ENCODE measurements at places on chromosomes 16 and 17. TPM values are rescaled to one million over a fixed set of nuclear protein-coding genes. Genes with fewer than 3 reads are reported as not detected.

The TLCD2 gene
- total RNA-seq: 20.2 TPM

The MAF gene
- total RNA-seq: 194 TPM

GRCh38 chr16:3952737-3953131 is 72.2 kb upstream of the CREBBP start:
- H3K27me3 ChIP-seq: no peaks in the 10 kb centered on the region
- H3K4me3 ChIP-seq: no peak overlapping the region
- no peak overlapping the region for H3K27ac ChIP-seq

The DBF4B gene
- total RNA-seq: 16.5 TPM

The MAP2K6 gene
- 19.0 TPM for total RNA-seq

The C17orf67 gene
- 1.7 TPM for total RNA-seq

- no peaks in the 10 kb centered on the region for H3K27me3 ChIP-seq
- H3K4me1 ChIP-seq: no peaks in the 10 kb centered on the region
- DNase-seq: no peak
- no peak overlapping the region for H3K27ac ChIP-seq
Measured at GRCh38 chr17:68127914-68128313, 92.4 kb downstream of the KPNA2 start.

The SLC35G3 gene
- total RNA-seq: not detected

- no peak for DNase-seq
- H3K27me3 ChIP-seq: no peaks in the 10 kb centered on the region
- H3K36me3 ChIP-seq: no peaks in the 10 kb centered on the region
- no peak overlapping the region for H3K4me3 ChIP-seq
Measured at GRCh38 chr17:11618861-11619566, 20.7 kb downstream of the DNAH9 start.

DNA sequence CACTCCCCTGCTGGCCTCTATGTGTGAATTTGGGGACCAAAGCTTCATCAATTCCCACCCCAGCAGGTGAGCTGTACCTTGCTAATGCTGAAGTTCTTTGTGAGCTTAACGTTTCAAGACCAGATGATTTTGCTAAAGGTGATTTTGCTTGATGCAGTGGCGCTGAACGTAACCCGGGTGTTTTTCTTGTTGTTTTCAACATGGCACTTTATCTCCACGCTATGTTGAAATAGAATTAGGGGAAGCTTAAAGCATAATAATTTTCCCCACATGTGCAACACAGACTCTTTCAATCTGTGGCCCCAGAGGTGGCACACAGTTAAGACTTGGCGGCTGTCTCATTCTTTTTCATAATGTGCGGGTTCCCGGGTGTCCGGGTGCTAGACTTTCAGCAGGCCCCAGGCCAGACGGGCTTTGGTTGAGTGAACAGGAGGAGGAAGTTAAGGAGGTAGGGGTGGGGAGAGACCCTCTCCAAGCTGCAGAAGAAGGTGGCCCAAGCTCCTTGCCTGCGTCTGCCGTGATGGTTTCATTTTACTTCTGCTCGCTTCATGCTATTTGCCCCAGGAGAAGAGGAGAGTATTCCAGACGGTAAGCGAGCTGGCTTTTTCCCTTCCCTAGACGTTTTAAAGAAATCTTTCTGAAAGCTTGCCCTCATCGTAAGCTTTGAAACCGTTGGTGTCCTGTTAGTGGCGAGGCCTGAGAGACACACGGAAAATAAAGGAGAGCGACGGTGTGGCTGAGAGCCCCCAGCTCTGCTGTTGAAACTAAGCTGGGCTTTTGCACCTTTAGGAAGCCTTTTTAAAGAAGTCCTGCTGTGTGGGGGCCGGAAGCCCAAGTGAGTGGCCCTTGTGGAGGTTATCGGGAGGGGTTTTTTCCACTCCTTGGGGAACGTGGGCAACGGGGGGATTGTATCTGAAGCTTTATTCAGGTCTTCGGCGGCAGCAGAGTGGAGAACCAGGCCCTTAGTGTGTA is 4.2 kb downstream of the FOXC2 start:
- peaks cover 8% of the 10 kb centered on the region for H3K4me1 ChIP-seq
- H3K36me3 ChIP-seq: no peaks in the 10 kb centered on the region
- H3K27ac ChIP-seq: no peak overlapping the region
- H3K27me3 ChIP-seq: no peaks in the 10 kb centered on the region
- no peak overlapping the region for H3K4me3 ChIP-seq
- DNase-seq: no peak

The CACNG4 gene
- 0.40 TPM for total RNA-seq

The CDH15 gene
- total RNA-seq: not detected

The CHD9NB gene
- 2.4 TPM for total RNA-seq

- no peak overlapping the region for H3K27ac ChIP-seq
- H3K4me3 ChIP-seq: no peak overlapping the region
- H3K27me3 ChIP-seq: no peaks in the 10 kb centered on the region
- H3K36me3 ChIP-seq: no peaks in the 10 kb centered on the region
Measured at GRCh38 chr17:28900986-28901726, 1.7 kb downstream of the DHRS13 start.

The MSLN gene
- total RNA-seq: 7.7 TPM

The ELMO3 gene
- total RNA-seq: 25.6 TPM

DNA sequence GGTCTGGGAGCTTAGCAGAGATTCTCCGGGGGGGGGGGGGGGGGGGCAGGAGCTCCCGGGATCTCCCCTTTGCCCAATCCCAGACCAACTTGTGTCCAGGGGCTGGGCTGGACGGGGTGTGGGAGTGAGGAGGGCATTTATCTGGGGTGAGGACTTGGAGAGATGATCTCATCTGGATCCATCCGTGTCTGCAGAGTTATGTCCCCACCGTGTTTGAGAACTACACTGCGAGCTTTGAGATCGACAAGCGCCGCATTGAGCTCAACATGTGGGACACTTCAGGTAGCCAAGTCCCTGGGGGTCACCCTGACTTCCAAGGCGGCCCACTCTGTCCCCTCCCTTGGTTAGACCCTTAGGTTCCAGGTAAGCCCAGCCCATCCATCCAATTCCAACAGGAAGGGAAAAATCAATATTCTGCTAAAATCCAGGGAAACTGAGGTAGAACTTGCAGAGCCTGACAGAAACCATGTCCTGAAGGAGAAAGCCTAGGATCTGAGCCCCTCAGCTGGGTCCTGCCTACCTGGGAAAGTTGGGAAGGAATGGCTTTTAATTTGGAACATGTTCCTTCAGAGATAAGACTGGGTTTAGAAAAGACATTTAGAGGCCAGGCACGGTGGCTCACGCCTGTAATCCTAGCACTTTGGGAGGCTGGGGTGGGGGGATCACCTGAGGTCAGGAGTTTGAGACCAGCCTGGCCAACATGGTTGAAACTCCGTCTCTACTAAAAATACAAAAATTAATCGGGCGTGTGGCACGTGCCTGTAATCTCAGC is 921 bp downstream of the RND2 start:
- no peak overlapping the region for H3K4me3 ChIP-seq
- H3K4me1 ChIP-seq: peaks cover 3% of the 10 kb centered on the region

The SDF2 gene
- total RNA-seq: 59.5 TPM

DNA sequence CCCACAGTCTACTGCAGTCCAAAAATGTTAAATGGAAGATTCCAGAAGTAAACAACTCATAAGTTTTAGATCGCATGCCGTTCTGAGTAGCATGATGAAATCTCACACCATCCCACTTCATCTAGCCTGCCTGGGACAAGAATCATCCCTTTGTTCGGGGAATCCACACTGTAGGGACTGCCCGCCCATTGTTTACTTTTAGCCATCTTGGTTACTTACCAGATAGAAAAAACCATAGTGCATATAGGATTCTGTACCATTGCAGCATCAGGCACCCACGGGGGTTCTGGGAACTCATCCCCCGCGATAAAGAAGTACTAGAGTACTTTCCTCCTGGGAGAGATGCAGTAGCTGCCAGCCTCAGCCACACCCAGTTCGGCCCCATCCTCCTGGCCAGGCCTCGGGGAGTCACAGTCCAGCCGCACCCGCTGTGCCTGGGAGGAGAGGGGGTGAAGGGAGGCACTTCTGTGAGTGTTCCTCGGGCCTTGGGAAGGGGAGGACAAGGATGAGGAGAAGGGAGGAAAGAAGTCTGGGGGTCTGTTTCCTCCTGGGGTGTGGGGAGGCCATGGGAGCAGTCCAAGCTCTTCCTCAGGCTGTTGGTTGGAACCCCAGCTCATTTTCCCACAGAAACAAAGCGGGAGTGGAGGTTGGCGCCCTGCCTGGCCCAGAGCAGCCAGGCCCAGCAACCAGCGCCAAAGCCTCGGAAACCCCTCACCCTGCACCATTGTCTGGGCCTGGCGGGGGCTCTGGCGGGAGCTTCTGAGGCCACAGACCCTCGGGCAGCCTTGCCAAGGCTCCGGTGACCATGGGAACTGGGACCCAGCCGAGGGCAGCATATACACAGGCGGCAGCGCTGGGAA is 8.9 kb downstream of the TRIM47 start:
- DNase-seq: no peak
- H3K4me3 ChIP-seq: peak overlapping the region; percentile 8
- H3K27me3 ChIP-seq: no peaks in the 10 kb centered on the region
- H3K36me3 ChIP-seq: no peaks in the 10 kb centered on the region

DNA sequence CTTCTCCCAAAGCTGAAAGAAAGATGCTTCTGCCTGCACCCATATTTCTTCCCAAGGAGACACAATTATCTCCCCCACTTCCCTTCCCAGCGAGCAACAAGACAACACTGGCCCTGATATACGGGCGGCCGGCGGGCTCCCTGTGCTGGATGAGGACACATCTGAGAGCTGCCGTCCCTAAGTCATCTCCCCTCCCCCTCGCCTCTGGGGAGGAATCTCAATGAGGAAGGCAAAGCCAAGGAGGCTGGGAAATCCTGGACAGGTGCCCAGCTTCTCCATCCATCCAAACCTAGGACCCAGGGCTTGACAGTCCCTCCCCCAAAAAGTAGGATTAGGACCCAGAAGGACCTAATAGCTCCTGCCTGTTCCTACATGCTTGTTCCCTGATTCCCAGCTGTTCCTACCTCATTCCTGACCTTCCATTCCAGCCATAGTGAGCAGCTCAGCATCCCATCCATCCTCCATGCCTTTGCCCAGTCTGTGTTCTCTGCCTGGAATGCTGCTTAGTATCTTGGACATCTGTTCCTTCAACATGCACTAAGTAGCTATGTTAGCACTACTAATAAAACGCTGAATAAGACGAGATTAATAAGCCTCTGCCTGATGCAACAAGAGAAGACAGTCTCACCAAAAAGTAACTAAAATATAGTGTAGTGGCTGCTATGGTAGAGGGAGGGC is 167.9 kb downstream of the CCT6B start:
- no peak overlapping the region for H3K4me3 ChIP-seq
- no peak overlapping the region for H3K27ac ChIP-seq
- no peaks in the 10 kb centered on the region for H3K36me3 ChIP-seq
- no peaks in the 10 kb centered on the region for H3K27me3 ChIP-seq
- no peak for DNase-seq

DNA sequence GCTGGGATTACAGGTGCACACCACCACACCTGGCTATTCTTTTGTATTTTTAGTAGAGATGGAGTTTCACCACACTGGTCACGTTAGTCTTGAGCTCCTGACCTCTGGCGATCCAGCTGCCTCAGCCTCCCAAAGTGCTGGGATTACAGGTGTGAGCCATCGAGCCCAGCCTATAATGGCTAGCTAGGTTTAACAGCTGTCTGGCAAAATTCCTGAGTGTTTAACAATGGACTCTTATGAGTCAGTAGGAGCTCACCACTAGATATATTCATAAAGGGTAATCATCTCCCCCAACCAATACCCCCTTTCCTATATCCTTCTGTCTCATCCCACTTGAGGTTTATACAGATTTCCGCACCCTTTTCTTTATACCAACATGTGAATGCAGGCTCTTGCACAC is 91.5 kb upstream of the CDH13 start:
- no peaks in the 10 kb centered on the region for H3K4me1 ChIP-seq
- no peak overlapping the region for H3K4me3 ChIP-seq
- H3K27me3 ChIP-seq: no peaks in the 10 kb centered on the region
- no peaks in the 10 kb centered on the region for H3K36me3 ChIP-seq

The MMP15 gene
- total RNA-seq: 13.2 TPM

GRCh38 chr17:47603830-47604597 is 45.7 kb upstream of the KPNB1 start:
- H3K36me3 ChIP-seq: peaks cover 85% of the 10 kb centered on the region
- no peak for DNase-seq
- H3K27ac ChIP-seq: no peak overlapping the region
- H3K4me1 ChIP-seq: no peaks in the 10 kb centered on the region
- no peak overlapping the region for H3K4me3 ChIP-seq

The RPH3AL gene
- 32.2 TPM for total RNA-seq

- no peaks in the 10 kb centered on the region for H3K36me3 ChIP-seq
- no peaks in the 10 kb centered on the region for H3K27me3 ChIP-seq
- DNase-seq: no peak
- no peak overlapping the region for H3K4me3 ChIP-seq
- no peaks in the 10 kb centered on the region for H3K4me1 ChIP-seq
Measured at GRCh38 chr17:55873017-55873758, 122.3 kb downstream of the PCTP start.

The UMOD gene
- not detected for total RNA-seq

DNA sequence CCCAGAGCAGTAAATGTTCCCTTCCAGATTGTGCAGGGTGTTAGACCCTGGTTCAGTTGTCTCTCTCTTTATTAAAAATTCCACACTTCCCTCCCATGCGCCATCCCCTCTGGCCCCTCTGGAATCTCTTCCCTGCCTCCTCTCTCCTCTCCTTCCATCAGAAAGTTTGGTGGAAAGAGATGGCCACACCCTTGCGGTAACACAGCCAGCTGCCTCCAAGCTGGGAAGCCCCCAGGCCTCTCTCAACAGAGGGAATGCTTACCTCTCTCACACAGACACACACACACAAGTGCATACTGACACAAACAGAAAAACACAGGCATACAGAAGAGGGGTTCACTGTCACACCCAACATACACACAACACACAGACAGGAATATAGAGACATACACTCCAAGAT is 220.5 kb downstream of the C16orf78 start:
- no peak for DNase-seq
- no peak overlapping the region for H3K4me3 ChIP-seq
- no peaks in the 10 kb centered on the region for H3K36me3 ChIP-seq
- no peak overlapping the region for H3K27ac ChIP-seq

GRCh38 chr16:81975637-81976036 is 35.6 kb downstream of the SDR42E1 start:
- H3K4me1 ChIP-seq: no peaks in the 10 kb centered on the region
- H3K4me3 ChIP-seq: no peak overlapping the region
- no peak overlapping the region for H3K27ac ChIP-seq
- H3K27me3 ChIP-seq: no peaks in the 10 kb centered on the region

The KRTAP4-1 gene
- total RNA-seq: not detected

- no peaks in the 10 kb centered on the region for H3K36me3 ChIP-seq
- H3K27me3 ChIP-seq: no peaks in the 10 kb centered on the region
- H3K4me3 ChIP-seq: no peak overlapping the region
- DNase-seq: no peak
- H3K27ac ChIP-seq: no peak overlapping the region
Measured at GRCh38 chr16:49598383-49599170, 225.0 kb downstream of the C16orf78 start.

The PITPNM3 gene
- total RNA-seq: 5.0 TPM

GRCh38 chr16:31875112-31875803 is 1.7 kb downstream of the ZNF267 start:
- H3K4me1 ChIP-seq: no peaks in the 10 kb centered on the region
- peak overlapping the region; percentile 100 for H3K4me3 ChIP-seq
- no peak for DNase-seq
- no peaks in the 10 kb centered on the region for H3K36me3 ChIP-seq
- peak overlapping the region; percentile 89 for H3K27ac ChIP-seq
- H3K27me3 ChIP-seq: no peaks in the 10 kb centered on the region

The G6PC1 gene
- total RNA-seq: 97.8 TPM

The GAST gene
- not detected for total RNA-seq

The TMEM106A gene
- 54.5 TPM for total RNA-seq

GRCh38 chr16:19696328-19696727 is 21.7 kb downstream of the KNOP1 start:
- no peak overlapping the region for H3K4me3 ChIP-seq
- peak; percentile 70 for DNase-seq
- H3K4me1 ChIP-seq: peaks cover 17% of the 10 kb centered on the region
- no peaks in the 10 kb centered on the region for H3K27me3 ChIP-seq
- H3K27ac ChIP-seq: peak overlapping the region; percentile 72
- H3K36me3 ChIP-seq: no peaks in the 10 kb centered on the region
